Cerebellar cortex (tissue), 1 donor: ENCODE measurements at places on chromosomes 5 and 9.

GRCh38 chr9:18786196-18786595, 246.8 kb downstream of the SAXO1 start:
- DNase-seq: no peak

- DNase-seq: no peak
These were observed 300.0 kb upstream of the TRPC7 start for GRCh38 chr5:136665331-136665730.

- DNase-seq: no peak
These were observed 24.9 kb upstream of the CCDC112 start for GRCh38 chr5:115321309-115321708.

DNA sequence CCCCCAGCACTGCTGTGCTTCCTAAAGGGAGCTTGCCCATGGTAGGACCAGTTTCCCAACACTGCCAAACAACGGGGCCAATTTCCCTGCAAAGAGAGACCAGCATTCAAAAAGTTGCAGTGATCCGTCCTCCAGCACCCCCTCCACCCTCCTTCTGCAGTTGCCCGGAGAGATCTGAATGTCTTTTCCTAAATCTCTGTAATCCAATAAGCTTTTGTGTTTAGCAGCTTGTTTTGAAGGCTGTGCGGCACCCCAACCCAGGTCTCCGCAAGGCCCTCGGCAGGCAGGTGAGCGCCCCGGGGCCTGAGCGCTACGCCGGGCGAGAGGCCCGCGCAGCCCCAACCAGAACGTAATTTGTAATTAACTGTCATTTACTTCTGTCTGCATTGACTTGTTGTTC, 366.9 kb upstream of the IRX2 start:
- no peak for DNase-seq

- DNase-seq: no peak
These were observed 243.2 kb downstream of the ELAVL2 start for GRCh38 chr9:23582836-23583235.

DNA sequence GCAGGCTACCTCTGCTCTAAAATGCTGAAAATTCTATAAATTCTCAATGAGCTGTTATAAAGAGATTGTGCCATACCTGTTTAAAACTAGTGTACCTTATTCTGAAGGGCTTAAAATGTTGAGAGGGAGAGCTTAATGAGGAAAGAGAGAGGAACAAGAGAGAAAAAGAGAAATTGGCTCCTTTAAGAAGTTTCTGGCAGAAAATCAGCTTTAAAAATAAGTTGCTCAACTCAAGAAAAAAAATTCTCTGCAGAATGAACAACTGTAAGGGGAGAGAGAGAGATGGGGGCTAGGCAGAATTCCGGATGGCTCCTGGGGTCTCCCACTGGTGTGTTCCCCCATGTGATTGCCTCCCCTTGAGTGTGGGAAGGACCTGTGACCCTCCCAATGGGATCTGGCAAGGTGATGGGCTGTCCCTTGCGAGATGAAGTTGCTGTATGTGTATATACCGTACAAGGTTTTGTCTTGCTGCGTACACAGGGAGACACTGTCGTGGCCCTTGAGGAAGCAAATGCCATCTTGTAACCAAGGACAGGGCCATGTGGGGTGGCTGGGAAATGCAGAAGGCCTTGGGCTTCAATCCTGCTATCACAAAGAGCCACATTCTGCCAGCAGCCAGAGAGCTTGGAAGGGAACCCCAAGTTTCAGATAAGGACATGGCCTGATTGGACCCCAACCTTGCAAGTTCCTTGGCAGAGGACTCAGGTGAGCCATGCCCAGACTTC, 64.3 kb upstream of the S1PR3 start:
- DNase-seq: no peak

GRCh38 chr9:17802249-17802857, 223.5 kb downstream of the SH3GL2 start:
- peak; percentile 59 for DNase-seq

GRCh38 chr9:83999141-83999918, 18.7 kb downstream of the RMI1 start:
- DNase-seq: no peak

GRCh38 chr5:33476992-33477391, 36.2 kb downstream of the TARS1 start:
- no peak for DNase-seq

DNA sequence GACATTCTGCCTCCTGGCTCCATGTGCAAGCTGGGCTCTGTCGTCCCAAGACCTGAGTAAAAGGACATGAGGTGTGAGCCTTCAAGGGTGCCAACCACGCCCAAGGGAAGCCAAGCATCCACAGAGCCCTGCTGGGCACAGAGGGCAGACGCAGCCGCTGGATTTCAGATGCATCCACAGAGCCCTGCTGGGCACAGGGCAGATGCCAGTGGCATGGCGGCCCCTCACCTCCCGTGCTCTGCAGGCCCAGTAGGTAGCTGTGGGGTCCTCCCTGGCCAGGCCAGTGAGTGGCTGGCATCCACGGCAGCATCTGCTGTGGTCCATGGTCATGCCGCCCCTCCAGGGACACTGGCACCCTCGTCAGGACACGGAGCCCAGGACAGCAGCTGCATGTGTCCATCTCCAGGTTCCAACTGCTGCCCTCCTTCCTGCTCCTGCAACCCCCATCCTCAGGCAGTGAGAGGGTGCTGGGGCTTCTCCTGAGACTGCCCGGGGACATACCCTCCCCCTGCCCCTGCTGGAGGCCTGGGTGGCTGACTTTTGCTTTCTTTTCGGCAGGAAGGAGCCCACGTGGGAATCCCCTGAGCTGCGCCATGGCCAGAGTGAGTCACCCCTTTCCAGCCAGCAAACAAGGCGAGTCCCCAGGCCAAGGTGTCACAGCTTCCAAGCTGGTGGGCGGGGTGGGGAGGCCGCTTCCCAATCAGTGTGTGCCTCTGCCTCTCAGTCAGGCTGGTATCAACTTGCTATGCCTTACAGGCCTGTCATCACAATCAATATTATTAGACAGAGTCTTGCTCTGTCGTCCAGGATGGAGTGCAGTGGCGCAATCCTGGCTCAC, 4.0 kb upstream of the TRAF2 start:
- DNase-seq: no peak

DNA sequence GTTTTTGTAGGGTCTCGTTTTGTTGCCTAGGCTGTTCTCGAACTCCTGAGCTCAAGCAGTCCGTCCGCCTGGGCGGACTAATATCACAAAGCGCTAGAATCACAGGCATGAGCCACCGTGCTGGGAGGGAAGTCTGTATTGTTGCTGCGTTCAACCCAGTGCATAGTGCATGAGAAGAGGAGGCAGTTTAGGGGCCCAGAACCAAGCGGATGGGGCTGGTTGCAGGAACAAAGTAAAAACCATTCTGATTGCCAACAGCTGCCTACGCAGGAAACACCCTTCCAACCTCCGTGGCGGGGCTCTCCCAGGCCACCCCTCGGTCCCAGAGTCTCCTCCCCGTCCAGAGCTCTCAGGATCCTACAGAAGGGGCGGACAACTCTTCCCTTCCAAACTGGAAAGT, 87.1 kb downstream of the ANXA2R start:
- DNase-seq: no peak

DNA sequence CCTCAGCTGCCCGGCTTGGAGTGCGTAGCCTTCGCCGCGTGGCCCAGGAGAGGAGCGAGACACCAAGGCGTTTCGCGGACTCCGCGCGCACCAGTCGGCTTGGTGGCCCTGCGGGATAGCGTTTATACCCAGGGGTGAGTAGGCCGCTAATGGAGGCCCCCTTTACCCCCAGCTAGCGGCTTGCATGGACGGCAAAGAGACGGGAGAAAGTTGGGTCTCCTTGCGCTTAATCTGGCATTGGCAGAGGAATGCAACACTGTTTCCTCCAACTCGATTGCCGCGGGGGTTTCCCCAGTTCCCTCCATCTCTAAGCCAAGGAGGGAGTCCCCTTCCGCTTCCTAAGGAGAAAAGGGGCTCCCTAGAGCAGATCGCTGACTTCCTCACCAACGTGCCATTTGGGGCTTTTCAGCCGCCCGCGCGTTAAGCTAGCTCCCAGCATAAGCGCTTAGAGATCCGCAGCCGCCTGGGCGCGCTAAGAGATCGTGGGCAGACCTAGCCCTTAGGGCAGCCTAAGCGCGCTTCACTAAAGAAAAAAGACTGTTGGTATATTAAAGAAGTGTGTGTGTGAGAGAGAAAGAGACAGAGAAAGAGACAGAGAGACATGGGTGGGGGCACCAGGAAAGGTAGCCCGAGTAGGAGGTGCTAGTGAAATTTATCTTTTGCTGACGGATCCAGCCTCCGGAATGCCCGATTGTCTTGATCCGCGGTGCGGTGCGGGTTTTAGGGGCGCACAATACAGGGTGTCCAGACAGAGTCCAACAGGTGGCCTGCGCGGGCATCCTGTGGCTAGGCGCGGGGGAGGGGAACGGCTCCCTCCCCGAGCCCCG, 597.9 kb upstream of the SGCD start:
- no peak for DNase-seq

DNA sequence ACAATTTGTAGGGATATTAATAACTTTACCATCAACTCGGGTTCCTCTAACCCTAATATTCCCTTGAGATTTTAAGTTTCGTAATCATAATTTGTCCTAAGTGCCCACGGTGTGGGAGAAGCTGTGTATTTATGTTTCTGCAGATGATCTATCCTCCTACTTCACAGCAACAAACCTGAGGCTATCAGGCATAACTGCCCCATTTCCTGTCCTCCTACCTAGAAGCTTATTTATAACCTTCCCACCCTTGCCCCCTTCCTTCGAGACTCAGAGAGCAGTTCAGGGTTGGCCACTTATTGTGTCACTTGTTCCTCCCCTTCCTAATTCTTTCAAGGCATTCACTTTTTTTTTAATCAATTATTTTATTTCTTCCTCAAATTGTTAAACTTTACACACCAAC, 29.6 kb upstream of the LCP2 start:
- DNase-seq: no peak

GRCh38 chr5:179730356-179730755, 2.3 kb upstream of the MAML1 start:
- DNase-seq: no peak
